ENCODE measurements at places on chromosomes 1 and 21.

GRCh38 chr1:6917067-6917466 is 131.8 kb downstream of the CAMTA1 start:
- DNase-seq = no peak

DNA sequence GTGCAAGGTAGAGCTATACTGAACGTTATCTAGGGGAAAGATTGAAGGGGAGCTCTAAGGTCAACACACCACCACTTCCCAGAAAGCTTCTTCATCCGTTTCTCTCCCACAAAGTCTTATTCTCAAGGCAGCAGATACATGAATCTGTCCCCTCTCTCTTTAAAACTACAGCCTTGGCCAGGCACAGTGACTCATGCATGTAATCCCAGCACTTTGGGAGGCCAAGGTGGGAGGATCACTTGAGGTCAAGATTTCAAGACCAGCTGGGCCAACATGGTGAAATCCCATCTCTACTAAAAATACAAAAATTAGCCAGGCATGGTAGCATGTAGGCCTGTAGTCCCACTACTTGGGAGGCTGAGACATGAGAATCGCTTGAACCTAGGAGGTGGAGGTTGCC is 8.1 kb downstream of the CYP4X1 start:
- no peak for DNase-seq

DNA sequence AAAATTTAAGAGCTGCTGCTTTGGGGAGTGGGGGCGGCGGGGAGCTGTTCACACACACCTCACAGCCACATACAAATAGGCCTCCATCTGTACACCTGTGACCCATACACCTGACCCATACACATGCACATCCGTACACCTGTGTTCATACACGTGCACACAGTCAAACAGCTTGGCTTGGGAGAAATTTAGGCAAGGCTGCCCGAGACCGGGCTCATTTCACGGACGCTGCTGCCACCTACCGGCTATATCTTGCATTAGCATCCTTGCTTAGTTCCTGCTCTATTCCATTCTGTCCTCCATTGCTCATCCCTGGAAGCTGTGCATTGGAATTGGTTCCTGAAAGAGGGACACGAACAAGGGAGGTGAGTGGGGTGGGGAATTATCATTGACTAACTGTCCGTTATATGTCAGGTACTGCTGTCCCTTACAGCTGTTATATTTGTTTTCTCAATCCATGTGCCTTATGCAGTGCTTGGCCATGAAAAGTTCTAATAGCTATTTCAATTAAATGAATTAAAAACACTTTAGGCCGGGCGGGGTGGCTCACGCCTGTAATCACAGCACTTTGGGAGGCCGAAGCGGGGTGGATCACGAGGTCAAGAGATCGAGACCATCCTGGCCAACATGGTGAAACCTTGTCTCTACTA is 37.1 kb upstream of the EPB41 start:
- peak; percentile 54 for DNase-seq

- DNase-seq = no peak
Measured at GRCh38 chr1:153113416-153113815, at the start of gene SPRR2F. Gene SPRR2F (minus strand): TSS chr1:153113516. CDS start chr1:153112733, 783 bp downstream.

DNA sequence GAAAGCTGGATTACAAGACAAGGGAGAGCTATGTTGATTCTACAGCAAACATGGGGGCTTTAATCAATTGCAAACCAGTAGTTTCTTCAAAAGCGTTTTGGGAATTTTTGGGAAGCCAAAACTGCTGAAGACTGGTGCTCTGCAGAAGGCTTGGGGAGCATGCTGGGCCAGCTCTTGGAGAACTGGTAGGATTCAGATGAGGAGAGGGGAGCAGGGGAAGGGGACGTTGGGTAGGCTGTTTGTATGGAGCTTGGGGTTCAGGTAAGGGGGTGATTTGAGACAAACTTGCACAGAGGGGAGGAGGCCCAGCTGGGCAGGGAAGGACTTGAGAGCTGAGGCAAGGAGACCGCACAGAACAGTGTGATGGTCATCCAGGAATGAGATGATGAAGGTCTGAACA is 2.6 kb upstream of the MYOG start:
- DNase-seq = no peak

DNA sequence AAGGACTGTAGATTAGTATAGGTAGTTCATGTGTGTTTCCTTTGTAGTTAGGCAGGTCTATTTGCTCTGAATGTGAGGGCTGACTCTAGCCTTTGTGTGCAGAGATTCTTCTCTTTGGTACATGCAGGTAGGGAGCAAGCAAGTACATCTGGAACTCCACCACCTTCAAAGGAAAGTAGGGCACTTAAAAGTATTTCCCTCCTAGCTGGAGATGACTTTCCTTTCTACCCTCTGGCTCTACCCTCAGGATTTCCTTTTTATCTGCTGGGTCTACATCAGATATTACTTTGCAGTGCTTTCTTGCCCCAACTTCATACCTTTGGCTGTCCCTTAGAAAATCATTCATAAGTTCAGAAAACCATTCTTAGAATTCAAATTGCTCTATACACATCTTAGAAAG is 91.7 kb upstream of the HIVEP3 start:
- no peak for DNase-seq

DNA sequence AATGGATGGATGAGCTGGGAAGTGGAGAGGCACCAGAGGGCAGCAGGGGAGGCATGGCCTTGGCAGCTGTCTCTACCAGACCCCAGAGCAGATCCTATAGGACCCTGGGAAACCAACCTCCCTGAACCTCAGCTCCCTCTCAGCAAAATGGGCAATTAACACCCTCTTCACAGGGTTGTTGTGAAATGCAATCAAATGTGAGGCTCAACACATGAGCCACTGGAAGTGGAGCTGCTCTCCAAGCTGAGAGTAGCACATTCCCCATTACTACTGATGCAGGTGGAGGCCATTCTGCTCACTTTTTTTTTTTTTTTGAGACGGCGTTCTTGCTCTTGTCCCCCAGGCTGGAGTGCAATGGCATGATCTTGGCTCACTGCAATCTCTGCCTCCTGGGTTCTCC is 6.5 kb upstream of the SYNC start:
- no peak for DNase-seq

DNA sequence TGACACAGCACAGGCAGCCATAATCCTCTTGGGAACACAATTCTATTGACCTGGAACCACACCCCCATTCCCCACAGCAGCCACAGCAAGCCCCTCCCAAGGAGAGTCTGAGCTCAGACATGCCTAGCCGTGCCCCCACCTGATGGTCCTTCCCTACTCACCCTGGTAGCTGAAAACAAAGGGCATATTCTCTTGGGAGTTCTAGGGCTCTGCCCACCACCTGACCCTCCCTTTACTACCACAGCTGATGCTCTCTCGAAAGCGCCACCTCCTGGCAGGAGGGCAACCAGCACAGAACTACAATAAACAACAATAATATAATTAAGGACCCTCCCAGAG is 184.8 kb upstream of the COA6 start:
- DNase-seq = no peak

GRCh38 chr1:19439464-19440171 is 45.7 kb downstream of the CAPZB start:
- DNase-seq = no peak

GRCh38 chr1:186214791-186215190 is 160.3 kb downstream of the TPR start:
- no peak for DNase-seq

DNA sequence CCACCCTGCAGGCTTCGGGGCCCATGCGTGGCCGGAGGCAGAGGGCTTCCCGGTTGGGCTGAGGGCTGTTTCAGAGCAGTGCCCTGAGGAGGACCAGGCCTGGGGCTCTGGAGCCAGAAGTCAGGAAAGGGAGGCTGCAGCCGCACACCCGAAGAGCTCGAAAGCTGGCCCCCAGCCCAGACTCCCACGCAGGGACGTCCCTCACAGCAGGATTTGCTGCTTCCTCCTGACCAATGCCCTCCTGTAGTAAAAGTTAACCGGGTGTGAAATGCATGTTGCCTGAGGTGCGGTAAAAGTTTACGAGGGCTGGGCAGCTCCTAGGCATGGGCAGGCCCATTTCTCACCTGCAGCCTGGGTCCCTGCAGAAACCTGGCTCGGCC is 101.5 kb upstream of the ARHGEF16 start:
- DNase-seq = no peak

- no peak for DNase-seq
Measured at GRCh38 chr1:38787041-38787440, 72.5 kb downstream of the RRAGC start.

GRCh38 chr21:38433471-38433870 is 64.8 kb downstream of the ERG start:
- DNase-seq = no peak

DNA sequence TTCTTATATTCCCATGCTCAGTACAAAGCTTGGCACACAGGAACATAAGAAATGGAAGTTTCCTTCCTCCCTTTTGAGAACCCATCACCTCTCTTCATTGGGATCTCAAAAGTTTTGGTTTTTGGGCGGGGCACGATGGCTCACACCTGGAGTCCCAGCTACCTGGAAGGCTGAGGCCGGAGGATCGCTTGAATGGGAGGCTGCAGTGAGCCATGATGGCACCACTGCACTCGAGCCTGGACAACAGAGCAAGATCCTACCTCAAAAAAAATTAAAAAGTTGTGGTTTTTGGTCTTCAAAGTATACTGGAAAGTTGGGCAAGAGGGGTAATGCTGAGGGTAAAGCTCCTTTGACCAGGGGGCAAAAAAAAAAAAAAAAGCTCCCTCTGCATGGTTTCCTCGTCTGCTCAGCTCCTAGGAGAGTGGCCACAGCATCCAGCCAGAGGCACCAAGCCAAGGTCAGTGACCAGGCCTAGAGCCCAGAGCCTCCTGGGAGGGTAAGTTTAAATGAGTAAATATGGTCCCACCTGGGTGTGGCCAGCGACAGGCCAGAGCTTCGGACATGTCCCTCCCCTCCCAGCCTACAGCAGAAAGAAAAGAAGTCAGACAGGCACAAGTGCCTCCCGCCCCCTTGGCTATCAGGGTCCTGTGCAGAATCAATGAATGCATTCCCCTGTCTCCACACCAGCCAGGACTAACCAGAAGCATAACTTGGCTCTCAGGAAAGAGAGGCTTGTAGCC is 5.0 kb downstream of the MEF2D start:
- no peak for DNase-seq

GRCh38 chr1:212060632-212061472 is 25.3 kb downstream of the DTL start:
- no peak for DNase-seq

DNA sequence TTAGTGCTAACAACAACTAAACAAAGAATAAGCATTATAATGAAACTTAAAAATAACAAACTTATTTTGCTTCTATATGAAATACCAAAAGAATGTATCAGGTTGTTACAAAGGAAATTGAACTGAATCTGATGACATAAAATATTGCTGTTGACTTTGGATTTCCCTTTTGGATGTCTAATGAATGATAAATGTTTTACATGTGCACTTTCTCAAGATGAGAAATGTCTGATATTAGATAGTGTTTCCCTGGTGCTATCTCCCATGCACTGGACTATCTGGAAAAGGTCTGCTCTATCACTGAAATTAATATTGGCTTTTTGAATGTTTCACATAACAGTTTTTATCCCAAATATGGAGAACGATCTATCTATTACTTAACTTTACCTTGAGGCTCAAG is 179.9 kb downstream of the HMCN1 start:
- no peak for DNase-seq

- DNase-seq = no peak
Measured at GRCh38 chr1:241782396-241782795, 65.6 kb upstream of the EXO1 start.

GRCh38 chr1:33330361-33330890 is 9.5 kb upstream of the A3GALT2 start:
- no peak for DNase-seq

- DNase-seq = peak; percentile 3
Measured at GRCh38 chr1:172698224-172698623, 39.3 kb downstream of the FASLG start.

DNA sequence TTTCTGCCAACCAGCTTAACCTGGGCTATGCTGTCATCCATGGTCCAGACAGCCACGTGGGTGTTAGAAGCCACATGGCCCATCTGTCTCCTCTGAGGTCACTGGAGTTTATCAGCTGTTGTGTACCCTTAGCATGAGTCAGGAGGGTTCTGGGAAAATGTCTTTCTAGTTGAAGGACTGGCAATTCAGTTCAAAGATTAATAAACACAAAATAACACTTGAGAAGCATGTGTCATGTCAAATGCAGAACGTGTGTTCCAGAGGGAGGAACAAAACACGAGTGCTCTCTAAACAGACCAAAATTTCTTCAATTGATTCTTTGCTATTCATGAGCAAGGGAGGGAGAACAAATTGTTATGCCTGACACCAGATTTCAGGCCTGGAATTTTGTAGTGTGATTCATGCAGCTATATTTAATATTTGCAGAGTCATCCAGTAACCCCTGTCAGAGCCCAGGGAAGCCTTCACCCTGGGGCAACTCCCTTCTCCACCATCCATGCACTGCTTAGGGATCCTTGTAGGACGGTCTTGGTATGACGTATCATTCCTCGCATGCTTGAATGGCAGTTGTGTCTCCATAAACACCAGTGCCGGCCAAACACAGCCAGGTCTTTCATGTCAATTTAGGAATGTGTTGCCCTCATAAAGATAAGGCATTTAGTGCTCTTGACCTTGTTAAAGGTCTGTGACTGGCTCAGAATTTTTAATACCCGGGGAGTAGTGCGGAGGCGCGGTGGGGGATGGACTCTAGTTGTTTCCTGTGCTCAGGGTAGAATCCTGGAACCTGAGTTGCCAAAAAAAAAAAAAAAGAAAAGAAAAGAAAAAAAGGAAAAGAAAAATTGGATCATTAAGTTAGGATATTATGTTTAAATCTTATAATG is 27.7 kb upstream of the DYRK1A start:
- DNase-seq = no peak

- no peak for DNase-seq
Measured at GRCh38 chr1:8096105-8097011, 70.2 kb upstream of the ERRFI1 start.

GRCh38 chr1:110726755-110727154 is 52.0 kb upstream of the KCNA3 start:
- no peak for DNase-seq

- no peak for DNase-seq
Measured at GRCh38 chr1:68347415-68347814, 102.3 kb downstream of the RPE65 start.

GRCh38 chr1:36097693-36098585 is 9.2 kb downstream of the ADPRS start:
- DNase-seq = no peak

DNA sequence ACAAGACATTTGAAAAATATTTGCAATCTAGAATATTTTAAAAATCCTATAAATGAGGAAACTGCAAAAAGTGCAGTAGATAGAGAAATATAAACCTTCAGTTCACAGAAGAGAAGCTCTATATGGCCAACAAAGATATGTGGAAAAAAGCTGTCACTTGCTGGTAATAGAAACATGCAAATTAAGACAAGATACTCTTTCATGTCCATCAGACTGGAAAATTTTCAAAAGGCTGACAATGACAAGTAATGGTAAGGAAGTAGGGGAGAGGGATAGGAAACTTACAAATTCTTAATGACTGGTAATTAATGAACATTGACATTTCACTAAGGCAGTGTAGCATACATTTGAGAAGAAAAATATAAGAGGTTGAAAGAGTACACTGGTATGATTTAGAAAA is 147.9 kb downstream of the MRPL39 start:
- DNase-seq = no peak

Data from bone marrow (tissue), 2 donors.